ENCODE measurements at places on chromosomes 3 and 15.

GRCh38 chr3:17310983-17311382 lies 426.2 kb downstream of the PLCL2 start:
- no peak for DNase-seq

DNA sequence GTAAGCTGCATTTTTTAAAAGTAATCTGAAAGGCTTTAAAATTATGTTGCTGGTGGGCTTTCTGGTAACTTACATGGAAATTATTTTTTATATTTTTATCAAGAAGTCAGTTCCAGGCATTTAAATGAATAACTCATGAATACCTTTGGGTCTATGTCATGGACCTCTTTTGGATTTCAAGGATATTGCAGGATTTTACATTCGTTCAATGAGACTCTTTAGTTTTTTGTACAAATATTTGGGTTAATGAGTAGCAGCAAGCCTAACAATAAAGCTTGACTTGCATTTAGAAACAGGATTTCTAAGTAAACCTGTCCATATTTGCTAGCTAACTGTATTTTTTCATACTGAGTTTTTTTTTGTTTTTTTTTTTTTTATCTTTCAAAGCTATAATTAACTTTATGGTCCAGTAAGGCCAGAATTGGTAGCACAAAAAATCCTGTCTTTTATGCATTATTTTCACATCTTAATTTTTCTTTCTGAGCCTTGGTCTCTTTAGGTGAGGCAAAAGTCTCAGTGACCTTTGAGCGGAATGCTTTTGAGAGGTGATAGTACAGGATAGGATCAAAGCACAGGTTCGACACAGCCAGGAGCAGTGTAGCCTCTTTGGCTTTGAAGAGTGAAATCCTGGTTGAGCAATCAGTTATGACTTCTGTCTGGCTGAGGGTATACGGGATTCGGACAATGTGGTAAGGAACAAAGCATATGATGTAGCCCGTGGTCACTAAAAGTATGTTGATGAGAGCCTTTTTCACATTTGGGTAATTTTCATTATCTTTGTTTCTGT lies 4.8 kb downstream of the GPR171 start:
- no peak for DNase-seq

- DNase-seq: no peak
Measured at GRCh38 chr3:46676601-46677410, 16.7 kb downstream of the ALS2CL start.

DNA sequence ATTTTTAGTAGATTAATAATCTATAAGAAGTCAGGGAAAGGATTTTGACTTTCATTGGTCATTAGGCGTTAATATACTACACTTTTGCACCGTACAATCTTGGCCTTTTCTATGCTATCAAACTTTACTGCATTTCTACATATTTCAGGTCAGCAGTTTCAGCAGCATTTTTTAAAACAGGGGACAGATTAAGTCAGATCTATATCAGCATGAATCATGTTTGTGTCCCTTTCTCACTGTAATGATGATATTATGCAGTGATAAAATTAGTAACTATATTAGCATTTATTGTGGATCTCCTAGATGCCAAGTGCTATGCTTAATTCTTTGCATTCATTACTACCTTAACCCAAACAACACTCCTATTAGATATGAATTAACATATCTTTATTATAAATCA lies 20.3 kb upstream of the AADAC start:
- no peak for DNase-seq

All from RPMI7951 (cell line).